ENCODE measurements at places on chromosomes 11 and 22.

GRCh38 chr22:45878051-45878781, 98.7 kb downstream of the WNT7B start:
- peak; percentile 64 for DNase-seq

GRCh38 chr11:49377978-49378377, 169.6 kb upstream of the FOLH1 start:
- DNase-seq = no peak

- DNase-seq = no peak
These were observed 3.2 kb upstream of the WNT11 start for GRCh38 chr11:76209375-76209972.

GRCh38 chr11:75238595-75239440, 1.8 kb upstream of the TPBGL start:
- DNase-seq = no peak

GRCh38 chr22:30362651-30363281, 6.0 kb downstream of the CCDC157 start:
- DNase-seq = no peak

DNA sequence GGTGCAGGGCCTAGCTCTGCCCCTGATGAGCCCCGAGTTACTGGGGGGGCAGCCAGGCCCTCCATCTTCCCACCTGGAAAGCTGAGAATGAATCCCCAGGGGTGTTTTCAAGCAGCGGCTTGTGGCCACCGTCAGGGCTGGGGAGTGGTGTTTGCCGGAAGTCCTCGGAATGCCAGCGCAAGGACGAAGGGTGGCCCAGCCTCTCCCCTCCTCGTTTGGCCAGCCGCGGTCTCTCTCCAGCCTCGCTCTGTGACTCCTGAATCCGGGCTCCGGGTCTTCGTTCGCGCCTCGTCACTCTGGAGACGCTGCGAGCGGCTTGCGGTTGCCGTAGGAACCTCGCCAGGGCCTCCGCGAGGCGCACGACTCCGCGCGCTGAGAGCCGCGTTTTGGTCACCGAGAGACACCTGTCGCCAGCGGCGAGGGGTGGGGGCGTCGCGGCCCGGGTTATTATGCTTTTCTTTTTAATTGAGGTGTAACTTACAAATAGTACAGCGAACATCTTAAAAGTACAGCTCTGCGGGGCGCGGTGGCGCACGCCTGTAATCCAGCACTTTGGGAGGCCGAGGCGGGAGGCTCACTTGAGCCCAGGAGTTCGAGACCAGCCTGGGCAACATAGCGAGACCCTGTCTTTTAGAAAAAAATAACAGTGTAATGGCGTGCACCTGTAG, 6.3 kb upstream of the KDELR3 start:
- DNase-seq = no peak

DNA sequence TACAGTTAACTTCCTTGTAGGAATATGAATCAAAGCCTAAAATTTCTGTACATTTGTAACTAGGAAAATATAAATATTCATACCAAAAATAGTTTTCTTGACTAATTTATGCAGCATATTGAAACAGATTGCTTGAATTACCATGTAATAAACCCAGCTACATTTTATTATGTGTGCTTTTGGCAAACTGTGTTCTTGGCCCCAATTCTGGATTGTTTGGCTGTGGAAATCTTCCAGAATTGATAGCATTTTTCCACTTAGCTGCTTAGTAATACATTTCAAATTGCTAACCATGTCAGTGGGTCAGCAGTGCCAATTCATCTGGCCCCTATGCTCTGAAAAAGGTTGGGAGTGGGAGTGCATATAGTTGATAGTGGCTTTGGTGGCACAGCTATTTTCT, 32.3 kb downstream of the PDHX start:
- DNase-seq = no peak

- DNase-seq = no peak
These were observed 10.6 kb downstream of the MMP20 start for GRCh38 chr11:102614485-102614884.
